ENCODE measurements at places on chromosomes 7 and 10. TPM values are rescaled to one million over a fixed set of nuclear protein-coding genes. Genes with fewer than 3 reads are reported as not detected.

Gene FFAR4
- 0.08 TPM for polyA plus RNA-seq

Gene ATP6V0E2
- polyA plus RNA-seq: 19.4 TPM

Gene SBDS
- polyA plus RNA-seq: 192 TPM

Gene SLK
- 17.3 TPM for polyA plus RNA-seq

Gene TBRG4
- 45.2 TPM for polyA plus RNA-seq

Gene ERVW-1
- not detected for polyA plus RNA-seq

Gene FAM25A
- polyA plus RNA-seq: not detected

Gene NPM3
- polyA plus RNA-seq: 26.0 TPM

Gene MSRB2
- 35.6 TPM for polyA plus RNA-seq

Gene HOXA9
- polyA plus RNA-seq: not detected

Gene SEC31B
- polyA plus RNA-seq: 0.68 TPM

Gene ADRA2A
- polyA plus RNA-seq: 0.31 TPM

Gene TRIM73
- polyA plus RNA-seq: 11.7 TPM

Gene SMIM30
- polyA plus RNA-seq: 52.2 TPM

Gene CPA5
- polyA plus RNA-seq: not detected

Gene C10orf105
- not detected for polyA plus RNA-seq

Gene FAM13C
- 2.5 TPM for polyA plus RNA-seq

Gene OR2A7
- 0.44 TPM for polyA plus RNA-seq

Gene SH2D4B
- polyA plus RNA-seq: not detected

Gene BTBD16
- not detected for polyA plus RNA-seq

Gene ST7
- polyA plus RNA-seq: 13.1 TPM

Gene FAM237B
- polyA plus RNA-seq: not detected

Gene VSTM2A
- 5.8 TPM for polyA plus RNA-seq

Gene PSMA2
- 145 TPM for polyA plus RNA-seq

Measured in stomach (tissue), 19 donors.